Central memory CD4-positive, alpha-beta T cell (primary cell): ENCODE measurements at places on chromosomes 5 and 9.

- peak; percentile 85 for DNase-seq
Observed at GRCh38 chr5:132496191-132496630, 5.6 kb upstream of the IRF1 start.

DNA sequence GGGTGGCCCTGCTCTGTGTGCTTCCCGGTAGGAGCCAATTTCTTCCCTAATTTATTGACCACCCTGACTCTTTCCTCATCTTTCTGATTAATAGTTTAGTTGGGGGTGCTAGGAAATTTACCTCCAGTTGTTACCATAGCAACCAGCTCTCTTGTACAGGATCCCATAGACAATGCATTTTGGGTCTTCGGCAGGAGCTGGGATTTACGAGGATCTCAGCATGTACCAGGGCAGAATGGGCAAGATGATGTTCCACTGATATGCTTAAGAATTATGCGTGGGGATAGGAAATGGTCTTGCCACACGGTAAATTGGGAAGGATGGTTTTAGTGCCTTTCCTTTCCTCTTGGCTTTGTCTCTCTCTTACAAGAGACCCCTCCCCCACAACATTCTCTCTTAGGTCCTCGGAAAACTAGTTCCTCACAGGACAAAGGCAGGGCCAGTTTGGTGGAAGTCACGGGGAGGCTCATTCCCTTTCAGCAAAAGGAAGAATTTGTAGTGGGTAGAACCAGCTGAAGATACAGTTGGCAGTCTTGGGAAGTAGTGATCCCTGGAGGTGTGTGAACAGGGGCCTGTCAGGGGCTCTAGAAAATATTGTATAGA, 133.4 kb upstream of the SHB start:
- no peak for DNase-seq

DNA sequence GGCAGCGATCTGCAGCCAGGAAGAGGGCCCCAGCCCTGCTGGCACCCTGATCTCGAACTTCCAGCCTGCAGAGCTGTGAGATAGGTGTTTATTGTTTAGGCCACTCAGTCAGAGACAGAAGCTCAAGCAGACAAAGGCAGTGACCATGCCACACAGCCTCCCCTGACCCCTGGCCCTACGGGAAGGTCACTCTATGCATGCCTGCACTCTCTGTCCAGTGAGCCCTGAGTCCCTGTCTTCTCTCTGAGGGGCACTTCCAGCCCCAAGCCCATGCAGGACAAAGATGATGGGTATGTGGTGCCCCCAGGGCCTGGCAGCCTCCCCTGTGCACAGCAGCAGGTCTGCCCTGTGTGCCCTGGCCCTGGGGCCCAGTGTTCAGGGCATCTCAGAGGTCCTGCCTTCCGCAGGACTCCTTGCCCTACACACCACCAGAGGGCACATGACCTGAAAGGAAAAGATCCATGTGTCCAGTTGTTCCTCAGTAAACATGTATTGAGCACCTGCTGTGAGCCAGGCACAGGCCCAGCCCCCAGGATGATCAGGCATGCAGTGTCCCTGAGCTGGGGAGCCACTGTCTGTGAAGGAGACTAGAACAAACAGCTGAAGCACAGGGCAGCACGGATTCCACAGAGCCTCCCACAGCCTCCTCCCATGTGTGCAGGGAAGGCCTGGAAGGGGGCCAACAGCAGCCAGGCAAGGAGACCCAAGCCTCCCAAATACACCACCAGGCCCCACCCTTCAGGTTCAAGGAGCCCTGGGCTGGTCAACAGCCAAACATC, 109.3 kb downstream of the ATPSCKMT start:
- DNase-seq = no peak

DNA sequence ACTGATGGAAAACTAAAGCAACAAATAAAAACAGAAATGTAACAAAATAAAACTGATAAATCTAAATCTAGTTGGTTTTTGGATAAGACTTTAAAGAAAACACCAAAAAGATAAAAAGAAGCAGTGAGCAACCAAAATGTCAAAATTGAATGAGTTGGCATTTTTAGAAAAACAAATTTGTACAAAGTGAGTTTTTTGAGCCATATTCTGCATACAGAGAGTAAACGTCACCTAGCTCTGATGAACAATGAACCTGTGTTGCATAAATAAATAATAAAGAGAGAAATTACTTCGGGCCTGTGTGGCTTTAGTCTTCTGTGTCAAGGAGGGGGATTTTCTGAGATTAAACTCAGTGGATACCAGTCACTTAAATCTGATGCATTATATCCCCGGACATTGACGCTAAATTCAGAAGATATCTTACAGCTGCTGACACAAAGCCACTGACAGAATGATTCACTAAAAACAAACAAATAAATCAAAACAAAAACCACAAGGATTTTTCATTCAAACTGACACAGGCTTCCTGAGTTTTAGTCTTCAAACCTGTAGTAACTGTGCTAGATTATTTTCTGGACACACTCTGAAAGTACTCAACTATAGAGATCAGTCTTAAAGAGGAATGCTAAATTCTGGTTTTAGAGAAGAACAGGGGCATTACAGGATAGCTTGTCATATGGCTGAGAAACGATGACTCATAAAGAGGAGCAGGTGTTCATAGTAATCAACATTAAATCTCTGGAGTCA, 403.5 kb upstream of the ST8SIA4 start:
- DNase-seq = no peak

DNA sequence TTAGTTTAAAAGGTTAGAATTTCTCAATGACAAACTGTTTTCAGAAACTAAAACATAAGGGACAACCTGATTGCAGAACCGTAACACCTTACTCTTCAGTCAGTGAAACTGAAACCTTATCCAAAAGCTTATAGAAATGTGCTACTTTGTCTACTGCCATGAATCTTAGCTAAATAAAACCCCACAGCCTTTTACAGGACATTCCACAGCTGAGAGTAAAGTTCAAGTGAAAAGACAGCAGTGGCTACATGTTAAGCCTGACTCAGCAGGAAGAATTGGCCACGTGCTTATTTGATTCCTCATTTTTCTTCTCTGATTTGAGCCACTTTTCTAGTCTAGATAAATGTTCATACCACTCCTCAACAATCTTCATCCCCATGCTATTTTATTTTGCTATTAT, 278.7 kb upstream of the ISL1 start:
- no peak for DNase-seq

GRCh38 chr9:13786131-13786530, 506.6 kb upstream of the MPDZ start:
- no peak for DNase-seq

DNA sequence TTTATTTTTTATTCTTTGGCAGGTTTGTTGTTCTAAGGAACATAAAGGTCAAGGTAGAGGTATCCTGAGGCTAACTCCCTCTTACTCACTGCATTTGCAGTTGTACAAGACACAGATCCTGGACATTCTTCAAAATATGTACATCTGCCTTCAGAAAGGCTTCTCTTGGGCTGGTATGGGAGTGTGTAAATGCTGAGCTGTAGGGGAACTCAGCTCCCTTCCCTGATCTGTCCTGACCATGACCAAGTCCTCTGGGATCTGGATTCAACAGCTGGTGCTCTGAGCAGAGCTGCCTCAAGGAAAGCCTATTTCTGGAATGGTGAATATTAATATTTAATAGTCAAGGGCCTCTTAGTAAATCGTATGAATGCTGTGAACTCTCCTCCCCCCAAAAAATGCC, 117.4 kb downstream of the PRKACG start:
- DNase-seq = no peak

DNA sequence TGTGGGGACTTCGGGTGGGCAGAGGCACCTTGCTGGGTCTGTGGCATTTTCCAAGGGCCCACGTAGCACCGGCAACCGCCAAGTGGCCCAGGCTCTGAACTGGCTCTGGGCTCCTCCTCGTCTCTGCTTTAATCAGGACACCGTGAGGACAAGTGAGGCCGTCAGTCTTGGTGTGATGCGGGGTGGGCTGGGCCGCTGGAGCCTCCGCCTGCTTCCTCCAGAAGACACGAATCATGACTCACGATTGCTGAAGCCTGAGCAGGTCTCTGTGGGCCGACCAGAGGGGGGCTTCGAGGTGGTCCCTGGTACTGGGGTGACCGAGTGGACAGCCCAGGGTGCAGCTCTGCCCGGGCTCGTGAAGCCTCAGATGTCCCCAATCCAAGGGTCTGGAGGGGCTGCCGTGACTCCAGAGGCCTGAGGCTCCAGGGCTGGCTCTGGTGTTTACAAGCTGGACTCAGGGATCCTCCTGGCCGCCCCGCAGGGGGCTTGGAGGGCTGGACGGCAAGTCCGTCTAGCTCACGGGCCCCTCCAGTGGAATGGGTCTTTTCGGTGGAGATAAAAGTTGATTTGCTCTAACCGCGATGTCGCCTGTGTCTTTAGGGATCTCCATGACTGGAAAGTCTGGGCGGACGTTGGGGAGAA, 5.8 kb downstream of the DPP7 start:
- no peak for DNase-seq

DNA sequence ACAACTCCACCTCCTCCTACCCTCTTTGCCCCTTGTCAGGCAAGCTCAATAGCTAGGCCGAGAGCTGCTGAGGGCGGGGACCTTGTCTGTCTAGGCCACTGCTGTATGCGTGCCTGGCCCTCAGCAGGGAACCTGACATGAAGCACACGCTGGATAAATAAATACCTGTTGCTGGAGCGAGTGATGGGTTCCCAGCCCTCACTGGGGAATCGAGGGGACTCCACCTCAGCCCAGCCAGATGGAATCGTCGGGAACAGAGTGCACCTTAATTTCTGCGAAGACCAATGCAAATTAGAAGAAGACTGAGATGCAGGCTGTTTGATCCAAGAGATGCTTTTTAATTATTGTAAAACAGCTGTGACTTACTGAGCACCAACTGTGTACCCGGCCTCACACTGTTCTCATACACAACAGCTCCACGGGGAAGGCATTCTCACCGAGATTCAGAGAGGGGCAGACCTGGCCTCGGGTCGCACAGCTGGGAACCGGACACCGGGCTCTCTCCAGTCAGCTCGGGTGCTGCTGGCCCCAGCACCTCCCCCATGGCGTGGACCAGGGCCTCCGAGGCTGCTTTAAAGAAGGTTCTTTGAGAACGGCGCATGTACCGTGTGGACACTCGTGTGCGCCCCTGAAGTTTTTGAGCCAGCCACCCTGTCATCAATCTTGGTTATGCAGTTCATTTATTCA, 109.7 kb upstream of the IER5L start:
- DNase-seq = no peak

- no peak for DNase-seq
Observed at GRCh38 chr9:76905791-76906646, at the start of gene PRUNE2. TSS of gene PRUNE2 (minus strand) at chr9:76906114. CDS start at chr9:76905963, 151 bp downstream.

GRCh38 chr5:176609724-176610434, at the start of gene GPRIN1:
TSS of gene GPRIN1 (minus strand) at chr5:176610156. CDS start at chr5:176599834, 10,322 bp downstream.
- DNase-seq = peak; percentile 28

GRCh38 chr9:28539434-28540070, 966.3 kb upstream of the C9orf72 start:
- DNase-seq = no peak

GRCh38 chr9:123863164-123863855, 66.6 kb downstream of the DENND1A start:
- no peak for DNase-seq

GRCh38 chr9:27388150-27388549, 91.2 kb upstream of the EQTN start:
- DNase-seq = no peak

- DNase-seq = no peak
Observed at GRCh38 chr5:73907164-73907563, 281.2 kb downstream of the ARHGEF28 start.

- DNase-seq = no peak
Observed at GRCh38 chr5:136330353-136331038, 34.8 kb downstream of the TRPC7 start.

- DNase-seq = no peak
Observed at GRCh38 chr5:103407402-103407801, 148.8 kb downstream of the MACIR start.

- no peak for DNase-seq
Observed at GRCh38 chr5:169636477-169637084, 494 bp upstream of the DOCK2 start.

GRCh38 chr5:127867022-127867783, 164.0 kb downstream of the CCDC192 start:
- no peak for DNase-seq

- DNase-seq = no peak
Observed at GRCh38 chr9:121350036-121350435, 20.0 kb downstream of the STOM start.

DNA sequence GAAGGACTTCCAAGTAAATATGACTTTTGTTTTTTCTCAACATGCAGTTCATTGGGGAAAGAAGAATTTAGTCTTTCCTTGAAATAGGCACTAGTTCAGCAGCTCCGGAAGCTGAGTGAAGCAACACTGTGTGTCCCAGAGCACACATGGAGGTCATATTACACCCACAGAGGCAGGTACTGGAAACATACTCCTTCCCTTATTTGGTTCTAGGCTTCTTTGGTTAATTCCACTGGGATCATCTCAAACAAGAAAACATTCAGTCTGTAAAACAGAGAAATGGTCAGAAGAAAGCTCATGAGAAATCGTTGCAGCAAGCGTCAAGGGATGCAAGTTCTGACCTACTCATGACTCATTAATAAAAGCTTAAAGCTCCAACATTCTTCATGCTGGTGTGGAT, 175.1 kb upstream of the PCSK5 start:
- DNase-seq = no peak

- DNase-seq = no peak
Observed at GRCh38 chr9:124284940-124285441, 27.2 kb downstream of the NEK6 start.

- no peak for DNase-seq
Observed at GRCh38 chr5:39515881-39516280, 91.1 kb upstream of the DAB2 start.
